ENCODE measurements at places on chromosomes 5 and 9. TPM values are rescaled to one million over a fixed set of nuclear protein-coding genes. Genes with fewer than 3 reads are reported as not detected.

- H3K4me1 ChIP-seq = no peaks in the 10 kb centered on the region
- DNase-seq = no peak
- no peak overlapping the region for H3K4me3 ChIP-seq
- H3K27me3 ChIP-seq = no peaks in the 10 kb centered on the region
Measured at GRCh38 chr5:179909224-179909623, 1.5 kb upstream of the TBC1D9B start.

GRCh38 chr5:59104400-59105127 lies 521.7 kb downstream of the RAB3C start:
- H3K27me3 ChIP-seq = no peaks in the 10 kb centered on the region
- no peak for DNase-seq
- no peaks in the 10 kb centered on the region for H3K36me3 ChIP-seq
- H3K4me3 ChIP-seq = no peak overlapping the region

NUTM2G gene
- not detected for total RNA-seq

NOTCH1 gene
- total RNA-seq = 95.5 TPM

GFPT2 gene
- total RNA-seq = 2.0 TPM

Data from T-cell (primary cell).